ENCODE measurements at places on chromosomes 6 and 20. TPM values are rescaled to one million over a fixed set of nuclear protein-coding genes. Genes with fewer than 3 reads are reported as not detected.

The RFX6 gene
- not detected for total RNA-seq

The TRDN gene
- total RNA-seq = not detected

The BMP7 gene
- 0.96 TPM for total RNA-seq

The MYB gene
- total RNA-seq = 0.12 TPM

The SIM1 gene
- total RNA-seq = not detected

The CCN5 gene
- not detected for total RNA-seq

The SRC gene
- total RNA-seq = 11.3 TPM

The PI16 gene
- total RNA-seq = not detected

The HSPA1L gene
- 0.68 TPM for total RNA-seq

The TTK gene
- 146 TPM for total RNA-seq

The SEMG1 gene
- total RNA-seq = not detected

The COL20A1 gene
- not detected for total RNA-seq

The MCHR2 gene
- not detected for total RNA-seq

The KCNK5 gene
- 0.12 TPM for total RNA-seq

The JAG1 gene
- 3.0 TPM for total RNA-seq

The GRM1 gene
- total RNA-seq = 0.12 TPM

The TRIM31 gene
- total RNA-seq = not detected

The PCSK2 gene
- not detected for total RNA-seq

The OTOR gene
- total RNA-seq = not detected

The ENPP5 gene
- 0.12 TPM for total RNA-seq

The MRPL14 gene
- total RNA-seq = 109 TPM

The ELOVL2 gene
- 0.59 TPM for total RNA-seq

The CDC5L gene
- total RNA-seq = 26.1 TPM

The GSTA1 gene
- 0.68 TPM for total RNA-seq

The LY6G6C gene
- total RNA-seq = not detected

The FKBP1C gene
- total RNA-seq = 1.7 TPM

The HRH3 gene
- total RNA-seq = not detected

The CHD6 gene
- total RNA-seq = 17.4 TPM

The NRSN1 gene
- total RNA-seq = not detected

The TMC2 gene
- total RNA-seq = not detected

The PAK5 gene
- not detected for total RNA-seq

The WFDC2 gene
- total RNA-seq = 0.78 TPM

The RNF144B gene
- total RNA-seq = not detected

The MROH8 gene
- total RNA-seq = 0.10 TPM

The SNAP25 gene
- total RNA-seq = 31.3 TPM

The CRISP3 gene
- total RNA-seq = not detected

The EPHA7 gene
- not detected for total RNA-seq

The ZBTB12 gene
- total RNA-seq = 1.4 TPM

The C6orf15 gene
- not detected for total RNA-seq

The ASIP gene
- total RNA-seq = not detected

The PGBD1 gene
- total RNA-seq = 15.7 TPM

The SPATA25 gene
- total RNA-seq = 0.98 TPM

The SMPDL3A gene
- 3.4 TPM for total RNA-seq

The EEF1A2 gene
- 17.6 TPM for total RNA-seq

The CLDN20 gene
- not detected for total RNA-seq

The TOX2 gene
- 24.7 TPM for total RNA-seq

The ADGRF1 gene
- 0.24 TPM for total RNA-seq
